ENCODE measurements at places on chromosomes 5 and 9. TPM values are rescaled to one million over a fixed set of nuclear protein-coding genes. Genes with fewer than 3 reads are reported as not detected.

GRCh38 chr5:22852807-22853660 is at the start of gene CDH12:
CDH12 (minus strand) TSS chr5:22853344.
- DNase-seq, result no peak

DNA sequence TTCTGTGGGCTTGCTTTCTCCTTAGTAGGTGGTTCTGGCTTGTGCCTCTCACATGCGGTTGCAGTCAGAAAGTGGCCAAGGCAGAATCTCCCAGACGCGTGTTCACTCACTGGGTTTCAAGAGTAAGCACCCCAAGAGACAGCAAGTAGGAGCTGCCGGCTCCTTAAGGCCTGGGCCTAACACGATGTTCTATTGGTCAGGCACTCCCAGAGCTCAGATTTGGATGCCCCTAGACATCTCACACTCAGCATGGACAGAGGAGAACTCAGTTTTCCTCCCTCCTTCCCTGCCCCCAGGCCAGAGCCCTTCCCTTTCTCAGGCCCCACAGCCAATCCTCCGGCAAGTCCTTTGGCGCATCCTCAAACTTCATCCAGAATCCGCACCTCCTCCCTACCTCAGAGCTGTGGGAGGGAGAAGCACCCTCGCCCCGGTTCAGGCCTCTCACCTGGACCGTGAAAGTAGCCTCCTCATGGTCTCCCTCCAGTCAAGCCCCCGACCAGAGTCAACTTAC is 6.5 kb upstream of the CARD19 start:
- no peak for DNase-seq

GRCh38 chr5:125311743-125312142 is 565.3 kb upstream of the ZNF608 start:
- DNase-seq, result no peak

DNA sequence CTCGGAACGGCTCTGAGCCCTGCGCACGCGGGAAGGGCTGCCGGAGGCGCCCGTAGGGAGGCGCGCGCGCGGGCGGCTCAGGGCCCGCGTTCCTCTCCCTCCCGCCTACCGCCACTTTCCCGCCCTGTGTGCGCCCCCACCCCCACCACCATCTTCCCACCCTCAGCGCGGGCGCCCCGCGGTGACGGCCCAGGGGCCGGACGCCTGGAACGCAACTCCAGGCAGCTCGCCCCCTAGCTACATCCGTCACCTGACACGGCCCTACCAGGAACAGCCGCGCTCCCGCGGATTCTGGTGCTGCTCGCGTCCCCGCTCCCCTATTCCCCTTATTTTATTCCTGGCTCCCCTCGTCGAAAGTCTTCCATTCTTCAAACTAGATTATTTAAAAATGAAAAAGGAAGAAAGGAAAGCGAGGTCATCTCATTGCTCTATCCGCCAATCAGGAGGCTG is at the start of gene CDKN2B-AS1:
Gene CDKN2B-AS1 (plus strand): TSS at position 236 of the 450 bp plus-strand sequence.
- DNase-seq, result no peak

DNA sequence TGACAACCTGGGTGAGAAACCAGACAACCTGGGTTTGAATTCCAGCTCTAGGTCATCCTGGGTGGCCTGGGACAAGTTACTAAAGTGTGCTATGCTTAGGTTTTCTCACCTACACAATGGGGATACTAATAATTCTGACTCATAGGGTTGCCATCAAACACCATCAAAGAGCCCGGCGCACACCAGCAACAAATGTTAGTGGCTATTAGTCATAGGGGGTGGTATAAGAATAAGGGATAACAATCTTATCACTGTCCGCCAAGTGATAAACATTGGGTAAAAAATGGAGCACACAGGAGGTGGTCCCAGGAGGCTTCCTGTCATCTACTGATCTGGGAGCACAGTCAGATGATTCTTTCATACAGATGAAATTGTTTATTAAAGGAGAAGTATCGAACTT is 61.4 kb upstream of the AFAP1L1 start:
- DNase-seq, result peak; percentile 5

- no peak for DNase-seq
Observed at GRCh38 chr5:4855036-4855435, 285.1 kb upstream of the ADAMTS16 start.

DNA sequence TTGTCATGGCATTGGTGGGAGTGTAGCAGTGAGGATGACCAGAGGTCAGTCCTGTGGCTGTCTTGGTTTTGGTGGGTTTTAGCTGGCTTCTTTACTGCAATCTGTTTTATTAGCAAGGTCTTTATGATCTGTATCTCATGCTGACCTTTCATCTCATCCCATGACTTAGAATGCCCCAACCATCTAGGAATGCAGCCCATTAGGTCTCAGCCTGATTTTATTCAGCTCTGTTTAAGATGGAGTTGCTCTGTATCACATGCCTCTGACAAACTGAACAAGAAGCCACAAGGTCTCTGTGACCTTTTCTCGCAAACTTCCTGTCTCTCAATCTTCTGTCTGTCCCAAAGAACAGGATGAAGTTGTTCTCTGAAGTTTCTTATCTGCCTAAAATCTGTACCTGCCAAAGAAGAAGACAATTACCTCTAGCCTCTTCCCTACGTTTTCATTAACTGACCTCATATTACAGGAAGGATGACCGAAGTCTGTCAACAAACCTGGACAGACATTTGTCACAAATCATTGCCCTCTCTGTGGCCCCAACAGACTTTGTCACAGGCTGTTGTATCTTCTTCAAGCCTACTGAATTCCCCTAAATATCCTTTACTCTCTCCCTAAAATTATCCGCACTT is 284.2 kb upstream of the SEMA6A start:
- DNase-seq, result no peak

- no peak for DNase-seq
Observed at GRCh38 chr5:72486371-72486770, 20.8 kb downstream of the ZNF366 start.

- DNase-seq, result no peak
Observed at GRCh38 chr5:53333160-53333559, 147.3 kb upstream of the FST start.

DNA sequence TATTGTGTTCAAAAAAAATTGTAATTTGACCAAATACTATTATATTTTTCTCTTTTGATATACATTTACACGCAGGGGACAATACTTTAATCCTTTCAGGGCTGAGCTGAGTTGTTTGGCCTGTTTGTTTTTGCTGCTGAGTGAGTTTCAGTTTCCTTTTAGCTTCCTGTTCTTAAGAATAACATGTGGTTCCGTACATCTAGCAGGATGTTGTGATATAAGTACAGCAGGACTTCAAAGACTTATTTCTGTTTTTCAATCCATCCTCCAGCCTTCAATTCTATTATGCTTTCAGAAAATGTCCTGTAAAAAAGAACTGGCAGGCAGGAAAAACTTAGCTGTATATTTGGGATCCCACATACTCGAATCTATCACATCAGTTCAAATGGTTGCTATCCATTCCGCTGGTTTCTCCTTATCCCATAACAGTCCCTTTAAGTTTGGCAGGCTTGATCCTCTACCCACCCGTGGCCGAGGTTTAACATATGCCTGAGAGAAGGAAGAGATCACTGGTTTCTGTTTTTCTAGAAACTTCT is 1037.3 kb upstream of the ACO1 start:
- DNase-seq, result no peak

GRCh38 chr5:34817558-34818351 is 21.2 kb upstream of the TTC23L start:
- no peak for DNase-seq

- no peak for DNase-seq
Observed at GRCh38 chr5:139863361-139863760, 67.8 kb downstream of the PSD2 start.

DNA sequence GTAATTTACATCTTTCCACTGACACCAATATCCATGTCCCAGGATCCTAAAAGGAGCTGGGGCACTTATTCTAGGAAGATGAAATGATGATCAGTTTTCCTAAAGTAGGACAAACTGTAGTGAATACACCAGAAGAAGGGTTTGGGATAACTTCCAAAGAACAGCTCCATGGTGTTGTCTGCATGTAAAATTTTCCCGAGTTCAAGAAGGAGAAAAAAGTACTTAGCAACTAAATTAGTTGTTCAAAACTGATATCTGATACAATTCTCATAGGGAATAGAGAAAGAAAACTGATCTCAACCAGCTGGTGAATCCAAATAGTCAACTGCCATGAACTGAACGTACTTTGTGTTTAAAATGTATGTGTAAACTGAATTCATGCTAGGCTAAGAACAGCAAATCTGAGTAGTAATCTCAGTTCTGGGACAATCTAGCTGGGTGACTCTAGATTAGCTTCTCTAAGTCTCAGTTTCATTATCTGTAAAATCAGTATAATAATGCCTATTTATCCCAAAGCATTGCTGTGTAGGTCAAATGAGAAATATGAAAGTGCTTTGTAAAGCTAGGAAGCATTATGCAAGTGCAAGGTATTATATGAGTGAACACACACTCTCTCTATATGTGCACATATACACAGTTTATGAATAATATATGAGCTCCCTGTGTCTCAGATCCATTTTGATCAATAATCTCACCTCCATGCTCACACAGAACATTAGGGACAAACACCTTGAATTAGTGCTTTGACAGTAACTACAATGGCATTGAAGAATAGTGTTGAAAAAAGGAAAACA is 357.7 kb downstream of the SLIT3 start:
- DNase-seq, result no peak

- no peak for DNase-seq
Observed at GRCh38 chr5:78317515-78317914, 23.0 kb upstream of the AP3B1 start.

DNA sequence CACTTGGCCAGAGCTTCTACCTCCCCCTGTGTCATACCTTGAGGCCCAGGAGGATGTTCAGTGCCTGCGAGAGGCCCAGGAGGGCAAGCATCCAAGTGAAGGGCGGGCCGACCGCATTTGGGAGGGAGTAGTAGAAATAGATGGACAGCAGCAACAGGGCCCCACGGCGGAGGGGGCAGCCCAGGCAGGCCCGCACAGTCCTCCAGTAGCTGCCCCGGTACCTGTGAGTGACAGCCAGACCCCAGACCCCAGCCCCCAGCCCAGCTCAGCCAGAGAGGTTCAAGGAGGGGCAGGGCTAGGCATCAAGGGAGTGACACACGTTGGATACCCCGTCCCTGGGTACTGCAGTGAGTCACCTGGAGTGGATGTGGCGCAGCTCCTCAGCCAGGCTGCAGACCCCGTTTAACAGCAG is 1.4 kb downstream of the STING1 start:
- no peak for DNase-seq

- no peak for DNase-seq
Observed at GRCh38 chr5:127988146-127988760, 95.3 kb upstream of the SLC12A2 start.

GRCh38 chr5:154174091-154174490 is 16.4 kb upstream of the GALNT10 start:
- no peak for DNase-seq

GRCh38 chr5:115180165-115180709 is 10.5 kb upstream of the TRIM36 start:
- no peak for DNase-seq

GRCh38 chr5:153014194-153014593 is 476.3 kb upstream of the GRIA1 start:
- no peak for DNase-seq

DNA sequence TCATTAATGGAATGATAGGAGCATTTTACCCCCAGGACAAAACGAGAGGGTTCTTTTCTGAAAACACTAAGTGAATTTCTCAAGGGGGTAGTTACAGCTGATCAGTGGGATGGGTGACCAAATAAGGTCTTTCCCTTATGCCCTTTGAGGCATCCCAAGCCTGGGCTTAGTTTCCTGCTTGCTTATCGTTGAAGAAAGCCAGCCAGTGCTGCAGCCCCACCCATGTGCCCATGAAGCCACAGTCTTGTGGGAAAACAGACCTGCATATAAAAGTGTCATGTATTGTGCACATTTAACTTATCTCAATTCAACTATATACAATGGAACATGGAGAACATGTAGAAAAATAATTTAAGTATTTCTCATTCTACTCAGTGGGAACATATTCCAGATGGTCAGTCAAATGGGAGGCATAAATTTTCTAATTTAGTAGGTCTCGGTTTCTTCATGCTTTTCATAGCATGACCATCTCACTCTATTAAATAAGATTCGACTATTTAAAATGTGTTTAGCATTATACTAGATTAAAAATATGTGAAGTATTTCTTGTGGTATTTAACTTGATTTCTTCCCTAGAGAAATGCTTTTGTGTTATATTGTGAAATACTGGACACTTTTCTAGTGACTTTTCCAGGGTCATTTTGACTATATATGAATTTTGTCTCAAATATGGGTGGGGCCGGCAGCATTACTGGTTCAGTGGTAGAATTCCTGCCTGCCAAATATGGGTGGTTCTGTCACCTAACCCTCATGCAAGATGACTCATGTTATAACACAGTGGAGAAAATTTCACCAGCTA is 189.7 kb upstream of the SGCD start:
- DNase-seq, result no peak

DNA sequence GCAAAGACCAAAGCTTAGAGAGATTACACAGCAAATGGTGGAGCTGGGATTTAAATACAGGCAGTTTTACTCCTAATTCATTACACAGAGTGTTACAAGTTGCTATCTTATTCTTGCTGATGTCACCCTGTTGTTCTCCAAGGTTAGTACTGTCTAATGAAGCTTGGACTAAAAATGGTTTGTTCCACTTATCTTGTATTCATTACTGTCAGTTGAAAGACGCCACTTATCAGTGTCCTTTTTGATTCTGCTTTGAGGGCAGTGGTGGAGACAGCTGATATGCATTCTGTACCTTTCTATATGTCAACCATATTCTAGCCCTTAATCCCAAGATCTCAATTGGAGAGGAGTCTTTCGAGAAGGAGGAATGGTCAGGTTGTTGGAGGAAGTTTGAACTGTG is 14.0 kb upstream of the DENND4C start:
- DNase-seq, result no peak

- no peak for DNase-seq
Observed at GRCh38 chr5:139842321-139842720, 46.7 kb downstream of the PSD2 start.

GRCh38 chr9:130539420-130540223 is 39.8 kb upstream of the FUBP3 start:
- DNase-seq, result no peak

BARX1 gene
- not detected for total RNA-seq

PCDHGA3 gene
- 9.2 TPM for total RNA-seq

SLC36A3 gene
- total RNA-seq, result not detected

KIF2A gene
- total RNA-seq, result 19.8 TPM

CLTA gene
- 222 TPM for total RNA-seq

SLC6A18 gene
- total RNA-seq, result not detected

ANXA2R gene
- total RNA-seq, result 5.1 TPM

CNTNAP3B gene
- total RNA-seq, result 47.1 TPM

IL5 gene
- not detected for total RNA-seq

IRGM gene
- not detected for total RNA-seq

Measured in ascending aorta (tissue), 2 donors.